ENCODE measurements at places on chromosomes 7 and 10.

DNA sequence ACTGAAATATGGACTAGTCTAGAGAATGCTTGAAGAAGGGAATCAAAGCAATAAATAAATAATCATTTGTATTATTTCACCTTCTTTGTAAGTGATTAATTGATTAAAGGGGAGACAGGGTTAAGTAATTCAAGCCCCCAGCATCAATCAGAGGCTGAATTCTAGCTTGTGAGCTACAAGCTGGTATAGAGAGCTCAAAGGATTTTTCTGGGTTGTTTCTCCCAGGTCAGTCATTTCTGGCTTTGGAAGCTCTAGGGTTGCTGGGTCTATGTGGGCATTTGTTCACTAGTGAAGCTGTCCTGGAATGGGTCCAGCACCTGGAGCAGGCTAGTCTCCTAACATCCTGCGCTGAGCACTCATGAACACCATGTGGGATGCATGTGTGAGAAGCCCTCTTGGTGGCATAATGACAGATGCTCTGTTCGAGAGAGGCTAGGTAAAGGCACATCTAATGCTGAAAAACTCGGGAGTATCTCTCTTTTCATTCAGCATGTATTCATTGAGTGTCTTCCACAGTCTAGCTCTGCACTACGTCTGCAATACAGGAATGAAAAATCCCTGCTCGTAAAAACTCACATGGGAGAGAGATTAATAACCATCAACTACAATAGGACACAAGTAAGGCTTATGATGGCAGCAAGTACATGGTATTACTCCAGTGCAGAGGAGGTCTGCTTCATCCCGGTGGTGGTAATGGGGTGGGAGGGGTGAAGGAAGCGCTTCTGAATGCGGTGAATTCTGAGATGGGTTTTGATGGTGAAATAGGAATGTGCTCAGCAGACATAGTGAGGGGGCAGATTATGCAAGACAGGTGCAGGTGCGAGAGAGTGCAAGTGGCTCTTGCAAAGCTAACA lies 68.0 kb upstream of the NRP1 start:
- no peak for DNase-seq

DNA sequence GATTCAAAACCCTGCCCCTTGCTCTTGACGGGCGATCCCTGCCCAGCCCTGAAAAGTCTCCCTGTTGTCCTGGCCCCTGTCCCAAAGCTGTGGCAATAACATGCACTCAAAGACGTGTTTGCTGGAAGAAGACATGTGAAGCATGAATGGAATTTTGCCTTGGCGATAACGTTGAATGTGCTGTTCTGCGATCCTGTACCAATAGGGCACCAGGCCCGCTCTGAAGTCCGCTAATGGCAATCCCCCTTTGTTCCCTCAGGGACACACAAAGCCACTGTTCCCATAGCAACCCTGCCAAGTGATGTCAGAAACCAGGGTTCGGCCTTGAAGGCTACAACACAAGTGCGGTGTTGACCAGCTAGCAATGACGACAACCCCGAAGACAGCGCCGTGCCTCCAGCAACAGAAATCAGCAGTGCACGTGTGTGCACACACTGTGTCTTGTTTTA lies 284.6 kb downstream of the KLF6 start:
- DNase-seq: no peak

DNA sequence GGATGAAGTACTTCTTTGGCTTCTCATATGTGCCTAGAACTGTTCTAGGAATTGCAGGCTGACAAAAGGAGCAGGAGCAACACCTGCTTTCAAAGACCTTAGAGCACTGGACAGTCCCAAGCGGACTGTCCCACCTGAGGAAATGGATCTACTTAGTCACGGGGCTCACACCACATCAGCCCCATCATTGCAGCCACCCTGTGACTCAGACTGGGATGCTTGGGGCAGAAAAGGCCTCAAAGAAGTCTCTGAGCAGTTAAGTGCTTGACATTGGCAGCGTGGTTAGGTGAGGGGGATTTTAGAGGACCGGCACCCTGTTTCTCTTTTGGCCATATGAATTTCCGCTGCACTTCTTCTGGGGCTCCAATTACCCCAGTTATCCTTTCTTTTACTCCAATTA lies 256.6 kb downstream of the USP6NL start:
- DNase-seq: no peak

- DNase-seq: no peak
These were observed 259.4 kb downstream of the STK31 start for GRCh38 chr7:23969443-23969842.

DNA sequence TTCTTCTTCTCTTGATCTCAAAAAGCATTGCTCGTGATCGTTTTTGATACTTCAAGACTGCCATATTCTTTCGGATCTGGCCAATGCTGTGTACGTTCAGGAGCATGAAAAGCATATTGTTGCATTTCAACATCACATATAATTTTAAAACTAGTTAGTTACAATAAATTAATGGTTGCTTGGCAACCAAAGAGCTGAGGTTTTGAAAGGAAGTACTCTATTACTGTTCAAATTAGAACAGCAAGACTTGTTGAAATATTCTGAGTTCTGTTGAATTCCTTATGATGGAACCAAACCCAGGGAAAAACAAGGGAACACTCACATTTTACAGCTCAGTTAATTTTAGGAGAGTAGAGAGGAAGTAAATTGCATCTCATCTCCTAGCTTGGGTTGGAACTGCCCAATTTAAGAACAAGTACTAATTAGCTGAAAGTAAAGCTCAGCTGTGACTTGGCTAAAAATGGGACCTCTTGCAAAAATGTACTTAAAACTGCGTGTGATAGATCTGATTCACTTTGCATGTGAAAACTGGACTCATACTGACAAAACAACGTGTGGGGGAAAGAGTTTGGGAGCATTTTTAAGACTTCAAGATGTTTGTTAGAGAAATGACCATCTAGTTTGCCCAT lies 21.2 kb downstream of the OR9A2 start:
- no peak for DNase-seq

DNA sequence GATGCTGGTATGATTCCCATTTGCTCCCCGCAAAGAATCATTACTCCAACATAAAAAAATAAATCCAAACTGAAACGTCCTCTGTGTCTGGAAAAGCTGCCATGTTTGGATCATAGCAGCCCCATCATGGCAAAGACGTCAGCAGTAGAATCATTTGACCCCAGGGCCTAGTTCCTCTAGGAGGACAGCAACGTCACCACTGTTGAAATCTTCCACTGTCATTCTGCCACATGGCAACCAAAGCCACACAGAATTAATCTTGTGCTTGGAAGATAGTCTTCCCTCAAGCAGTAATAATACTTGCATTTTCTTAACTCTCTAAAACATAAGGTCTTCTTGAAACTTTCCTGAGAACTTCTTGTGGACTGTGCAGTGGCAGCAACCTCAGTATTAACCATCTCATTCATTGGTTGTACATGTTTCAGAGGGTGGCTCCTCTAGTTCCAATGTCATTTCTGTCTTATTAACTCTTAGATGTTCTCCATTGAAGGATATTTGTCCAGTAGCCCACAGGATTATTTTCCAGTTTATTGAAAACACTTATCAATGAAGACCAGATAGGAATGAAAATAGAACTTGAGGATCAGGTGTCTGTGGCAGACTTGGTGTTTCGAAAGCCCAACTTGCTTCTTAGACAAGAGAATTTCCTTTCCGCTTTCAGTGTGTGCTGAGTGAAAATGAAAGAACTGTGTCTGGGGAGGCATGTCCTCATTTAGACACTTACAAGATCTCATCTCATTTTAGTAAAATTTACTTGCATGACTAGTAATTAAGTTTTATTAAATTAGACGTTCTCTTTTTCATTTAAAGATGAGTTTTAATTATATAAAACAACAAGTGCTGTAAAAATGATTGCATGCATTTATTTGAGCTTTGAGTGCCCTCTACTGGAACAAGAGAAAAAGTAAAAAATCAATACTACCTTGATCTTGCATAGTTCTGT lies 28.9 kb upstream of the INHBA start:
- no peak for DNase-seq

DNA sequence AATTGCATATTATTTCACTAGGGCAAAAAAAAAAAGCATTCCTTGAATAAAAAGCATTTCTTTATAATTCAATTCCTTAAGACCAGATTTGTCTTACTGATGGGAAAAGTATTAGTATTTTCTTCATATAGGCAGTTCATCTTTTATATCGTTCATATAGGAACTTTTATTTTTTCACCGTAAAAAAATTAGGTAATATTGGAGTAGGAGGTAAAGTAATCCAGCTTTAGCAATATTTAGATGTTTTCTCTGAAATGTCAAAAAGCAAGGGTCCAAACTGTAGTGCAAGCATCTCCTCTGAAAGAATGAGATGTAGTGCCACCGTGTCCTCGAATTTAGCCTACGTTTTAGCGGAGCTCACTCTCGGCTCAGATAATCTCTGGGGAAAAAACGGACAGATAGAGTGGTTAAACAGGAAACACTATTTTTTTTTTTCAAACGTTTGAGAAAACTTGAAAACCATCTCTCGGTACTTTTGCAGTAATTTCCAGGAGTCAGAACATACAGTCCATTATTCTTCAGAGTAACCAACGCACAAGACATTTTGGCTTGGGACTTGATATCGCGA lies 5.5 kb upstream of the SPAG6 start:
- no peak for DNase-seq

DNA sequence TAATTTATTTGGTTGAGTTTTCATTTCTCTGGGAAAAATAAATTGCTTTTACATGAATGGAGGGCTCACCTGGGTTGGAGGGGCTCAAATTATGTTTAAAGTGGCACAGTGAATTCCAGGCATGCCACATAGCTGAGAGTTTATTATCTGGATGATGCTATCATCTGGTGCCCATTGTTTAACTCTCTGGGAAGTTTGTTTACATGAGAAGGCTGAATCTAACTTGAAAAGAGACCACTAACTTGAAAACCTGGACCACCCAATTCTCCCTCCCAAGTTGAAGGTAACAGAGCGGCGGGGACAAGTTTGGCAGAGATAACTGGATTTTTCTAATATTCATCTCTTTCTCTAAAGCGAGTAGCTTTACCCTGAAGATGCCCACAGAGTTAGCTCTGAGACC lies 321.5 kb upstream of the GHITM start:
- no peak for DNase-seq

DNA sequence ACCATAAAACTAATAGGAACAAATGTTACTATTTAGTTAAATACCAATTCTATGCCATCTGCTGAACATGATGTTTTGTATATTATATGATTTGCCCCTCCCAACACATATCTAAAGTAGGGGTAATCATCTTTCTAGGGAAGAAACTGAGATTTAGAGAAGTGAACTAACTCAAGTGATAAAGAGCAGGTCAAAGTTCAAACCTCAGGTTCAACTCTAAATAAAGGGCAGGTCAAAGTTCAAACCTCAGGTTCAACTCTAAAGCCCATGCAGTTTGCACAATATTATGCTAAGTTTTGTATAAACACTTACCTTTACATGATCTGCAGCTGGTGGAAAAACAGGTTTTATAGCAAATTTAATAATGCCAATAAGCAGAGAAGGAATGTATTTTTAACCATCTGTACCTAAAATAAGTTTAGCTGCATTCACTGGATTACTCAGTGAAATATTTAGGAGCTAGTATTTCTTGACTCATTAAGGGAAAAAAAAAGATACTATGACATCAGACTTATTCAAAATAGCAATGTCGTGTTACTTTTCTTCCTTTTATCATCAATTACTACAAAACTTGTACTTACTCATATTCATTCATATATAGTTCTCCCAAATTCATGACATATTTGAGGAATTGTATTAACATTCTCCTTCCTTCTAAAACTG lies 1194.3 kb upstream of the CELF2 start:
- no peak for DNase-seq

DNA sequence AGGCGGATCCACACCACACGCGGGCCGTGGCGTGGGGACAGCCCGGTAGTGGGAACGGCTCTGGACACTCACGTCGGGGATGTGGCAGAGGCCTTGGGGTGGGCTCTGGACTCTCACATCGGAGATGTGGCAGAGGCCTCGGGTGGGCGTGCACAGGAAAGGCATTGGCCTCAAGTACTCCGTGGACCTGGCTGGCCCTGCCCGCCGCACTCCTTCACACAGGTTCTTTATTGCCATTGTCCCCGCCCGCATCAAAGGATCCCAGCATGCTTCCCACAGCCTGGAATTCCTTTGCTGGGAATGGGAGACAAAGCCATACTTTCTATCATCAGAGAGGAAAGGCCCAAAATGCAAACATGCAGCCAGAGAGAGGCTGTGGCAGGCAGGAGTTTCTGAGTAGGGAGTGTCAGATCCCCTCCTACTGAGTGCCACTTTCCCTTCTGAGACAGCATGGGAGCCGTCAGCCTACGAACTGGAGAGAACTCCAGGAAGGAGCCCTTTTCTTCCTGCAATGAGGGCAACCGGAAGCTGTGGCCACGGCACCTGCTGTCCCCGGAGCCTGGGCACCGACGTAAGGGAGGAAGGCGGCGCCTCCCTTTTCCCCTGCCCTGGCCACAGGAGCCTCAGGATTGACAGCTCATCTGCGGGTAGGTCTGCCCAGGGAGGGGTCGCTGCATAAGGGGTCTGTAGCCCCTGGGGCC lies 51.5 kb downstream of the RBM17 start:
- no peak for DNase-seq

DNA sequence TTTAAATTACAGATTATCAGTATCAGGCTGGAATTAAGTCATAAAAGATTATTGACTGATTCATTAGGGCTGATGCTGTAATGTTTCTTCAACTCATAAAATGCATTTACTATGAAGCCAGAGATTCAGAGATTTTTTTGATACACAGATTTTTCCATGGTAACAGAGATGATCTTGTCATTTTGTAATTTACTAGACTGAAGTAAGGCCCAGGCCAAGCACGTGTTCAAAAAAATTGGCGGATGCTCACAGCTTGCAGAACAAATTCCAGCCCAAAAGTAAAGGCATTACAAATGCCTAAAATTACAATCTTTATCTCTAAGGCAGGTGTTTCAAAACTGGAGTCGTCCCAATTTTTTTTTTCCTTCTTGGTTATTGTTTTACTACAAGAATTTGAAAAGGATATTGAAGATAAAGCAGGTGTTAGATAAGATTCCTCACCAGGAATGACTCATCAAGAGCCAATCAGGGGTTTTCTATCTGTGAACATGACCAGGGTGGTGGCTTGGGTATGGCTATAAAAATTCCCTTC lies 78.4 kb upstream of the MEOX2 start:
- DNase-seq: no peak

GRCh38 chr7:113289140-113289740 lies 170.9 kb upstream of the SMIM30 start:
- DNase-seq: no peak

DNA sequence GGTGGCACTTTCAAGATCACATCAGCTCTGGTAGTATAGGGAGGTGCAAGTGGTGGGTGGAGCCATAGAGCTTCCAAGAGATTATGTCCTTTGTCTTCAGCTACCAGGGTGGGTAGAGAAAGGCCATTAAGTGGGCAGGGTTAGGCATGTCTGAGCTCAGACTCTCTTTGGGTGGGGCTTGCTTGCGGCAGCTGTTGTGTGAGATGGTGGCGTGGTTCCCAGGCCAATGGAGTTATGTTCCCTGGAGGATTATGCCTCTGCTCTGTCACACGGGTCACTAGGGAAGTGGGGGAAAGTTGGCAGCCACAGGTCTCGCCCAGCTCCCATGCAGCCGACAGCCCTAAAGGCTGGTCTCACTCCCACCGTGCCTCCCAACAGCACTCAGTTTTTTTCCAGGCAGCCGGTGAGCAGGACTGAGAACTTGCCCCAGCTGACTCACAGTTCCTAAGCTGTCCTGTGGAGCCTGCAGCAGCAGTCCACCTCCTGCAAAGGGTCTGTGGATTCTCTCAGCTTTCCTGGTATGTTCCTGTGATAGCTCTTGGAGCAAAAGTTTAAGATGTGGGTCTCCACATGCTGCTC lies 459.0 kb downstream of the SH2D4B start:
- DNase-seq: no peak

GRCh38 chr10:100838986-100839385 lies 73.8 kb upstream of the SLF2 start:
- no peak for DNase-seq
